ENCODE measurements at places on chromosomes 6 and 20. TPM values are rescaled to one million over a fixed set of nuclear protein-coding genes. Genes with fewer than 3 reads are reported as not detected.

TBC1D22B gene
- total RNA-seq, result 25.6 TPM

CFAP61 gene
- total RNA-seq, result 21.4 TPM

ERVFRD-1 gene
- not detected for total RNA-seq

ZNF165 gene
- 17.9 TPM for total RNA-seq

PRSS16 gene
- total RNA-seq, result 7.9 TPM

WFDC2 gene
- 32.0 TPM for total RNA-seq

RPS6KA2 gene
- total RNA-seq, result 19.8 TPM

EYA4 gene
- 10.7 TPM for total RNA-seq

ZNF322 gene
- 36.5 TPM for total RNA-seq

JARID2 gene
- total RNA-seq, result 53.7 TPM

CFB gene
- 4.8 TPM for total RNA-seq

MEI4 gene
- total RNA-seq, result 7.3 TPM

GZF1 gene
- 47.4 TPM for total RNA-seq

LY6G6F gene
- total RNA-seq, result not detected

FAM209B gene
- 89.4 TPM for total RNA-seq

RHAG gene
- total RNA-seq, result not detected

PAX1 gene
- not detected for total RNA-seq

GPLD1 gene
- total RNA-seq, result 15.6 TPM

CCN5 gene
- total RNA-seq, result 152 TPM

IL17F gene
- total RNA-seq, result not detected

LINC00237 gene
- total RNA-seq, result not detected

BMP6 gene
- 11.4 TPM for total RNA-seq

NQO2 gene
- total RNA-seq, result 16.8 TPM

CEP57L1 gene
- total RNA-seq, result 32.7 TPM

GID8 gene
- total RNA-seq, result 41.9 TPM

MAS1 gene
- 0.39 TPM for total RNA-seq

TBXT gene
- 1.2 TPM for total RNA-seq

NOL4L gene
- 100.0 TPM for total RNA-seq

BPI gene
- 9.3 TPM for total RNA-seq

MAP7 gene
- total RNA-seq, result 48.7 TPM

SLC24A3 gene
- 2.4 TPM for total RNA-seq

NKAIN4 gene
- 6.0 TPM for total RNA-seq

PTCHD4 gene
- 0.68 TPM for total RNA-seq

ALDH8A1 gene
- total RNA-seq, result 0.87 TPM

RNF182 gene
- 7.2 TPM for total RNA-seq

NFKBIL1 gene
- 55.3 TPM for total RNA-seq

TMEM170B gene
- 6.5 TPM for total RNA-seq

KCNQ2 gene
- total RNA-seq, result 49.2 TPM

BTBD3 gene
- 83.6 TPM for total RNA-seq

KIFC1 gene
- 22.5 TPM for total RNA-seq

BPIFB4 gene
- total RNA-seq, result 1.2 TPM

VIP gene
- 1.1 TPM for total RNA-seq

OLIG3 gene
- not detected for total RNA-seq

TSHZ2 gene
- total RNA-seq, result 41.9 TPM

COL11A2 gene
- 8.8 TPM for total RNA-seq

BYSL gene
- total RNA-seq, result 18.7 TPM

IP6K3 gene
- not detected for total RNA-seq

APOBEC2 gene
- 0.87 TPM for total RNA-seq

BMP2 gene
- total RNA-seq, result 1.7 TPM

SAPCD1 gene
- 11.6 TPM for total RNA-seq

MPC1 gene
- total RNA-seq, result 24.0 TPM

NSFL1C gene
- total RNA-seq, result 61.8 TPM

IL20RA gene
- 16.6 TPM for total RNA-seq

ENPP1 gene
- total RNA-seq, result 12.0 TPM

HCK gene
- 1.3 TPM for total RNA-seq

SLC32A1 gene
- 0.55 TPM for total RNA-seq

SLC16A10 gene
- total RNA-seq, result 12.0 TPM

All from testis (tissue), 5 donors.